ENCODE measurements at places on chromosomes 4 and X.

DNA sequence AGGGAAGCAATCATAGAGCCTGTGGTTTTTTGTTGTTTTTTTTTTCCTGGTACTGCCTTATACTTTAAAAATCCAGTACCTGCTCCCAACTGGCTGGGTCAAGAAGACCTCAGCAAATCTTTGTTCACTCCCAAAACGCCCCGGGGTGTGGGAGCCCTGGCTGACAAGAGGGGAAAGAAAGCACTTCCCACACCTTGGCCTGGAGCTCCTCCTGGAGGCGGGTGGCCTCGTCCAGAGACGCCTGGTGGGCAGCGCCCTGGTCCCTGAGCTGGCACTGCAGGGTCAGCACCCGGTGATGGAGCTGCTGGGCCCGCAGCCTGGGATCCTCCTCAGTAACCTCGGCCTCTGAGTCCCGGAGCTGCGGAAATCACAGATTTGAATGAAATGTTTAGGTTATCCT is 38.2 kb downstream of the C4orf50 start:
- peak; percentile 38 for DNase-seq

GRCh38 chrX:41670112-41670511 is 18.7 kb upstream of the GPR34 start:
- DNase-seq = no peak

DNA sequence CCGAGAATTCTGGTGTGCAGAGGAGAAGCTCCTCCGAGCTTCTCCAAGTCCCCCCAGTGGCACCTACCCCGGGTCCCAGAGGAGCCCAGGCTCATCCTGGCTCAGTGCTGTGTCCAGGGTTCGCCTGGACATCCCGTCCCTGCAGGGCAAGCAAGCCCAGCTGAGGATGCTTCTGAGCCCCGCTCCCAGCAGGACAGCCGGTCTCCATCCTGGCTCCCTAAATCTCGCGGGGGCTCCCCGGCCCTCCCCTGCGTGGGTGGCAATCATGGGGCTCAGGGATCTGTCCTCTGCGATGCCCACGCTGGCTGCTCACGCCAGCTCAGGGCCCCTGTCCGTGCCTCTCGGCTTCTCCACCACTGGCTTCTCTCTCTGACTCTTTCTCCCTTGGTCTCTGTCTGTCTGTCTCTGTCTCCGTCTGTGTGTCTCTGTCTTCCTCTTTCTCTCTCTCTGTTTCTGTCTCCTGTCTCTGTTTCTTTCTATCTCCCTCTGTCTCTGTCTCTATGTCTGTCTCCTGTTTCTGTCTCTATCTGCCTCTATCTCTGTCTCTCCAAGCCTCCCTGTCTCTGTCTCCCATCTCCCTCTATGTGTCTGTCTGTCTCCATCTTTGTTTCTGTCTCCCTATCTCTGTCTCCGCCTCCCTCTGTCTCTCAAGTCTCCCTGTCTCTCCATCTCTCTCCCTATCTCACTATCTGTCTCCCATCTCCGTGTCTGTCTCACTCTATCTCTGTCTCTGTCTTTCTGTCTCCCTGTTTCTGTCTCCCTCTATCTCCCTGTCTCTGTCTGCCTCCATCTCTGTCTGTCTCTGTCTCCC is 27.8 kb upstream of the SLC25A6 start:
- no peak for DNase-seq

DNA sequence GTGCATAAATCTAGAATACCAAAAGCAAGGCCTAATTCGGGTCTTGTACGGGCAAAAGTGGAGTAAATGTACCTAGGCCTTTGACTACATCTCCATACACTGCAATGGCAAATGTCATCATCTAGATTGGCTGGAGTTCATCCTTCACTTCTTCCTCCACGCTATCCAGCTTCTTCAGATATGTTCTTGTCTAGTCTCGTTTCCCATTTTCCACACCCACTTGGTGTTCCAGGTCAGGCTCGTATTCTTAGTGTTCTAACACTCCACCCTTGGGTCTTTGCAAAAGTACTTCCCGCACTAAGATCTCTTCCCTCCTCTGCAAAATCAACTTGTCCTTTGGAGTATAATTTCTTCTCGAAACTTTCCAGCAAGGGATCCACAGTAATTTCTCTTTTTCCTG is 1.4 kb downstream of the COQ2 start:
- no peak for DNase-seq

GRCh38 chr4:15054541-15054940 is 52.3 kb downstream of the CPEB2 start:
- no peak for DNase-seq

DNA sequence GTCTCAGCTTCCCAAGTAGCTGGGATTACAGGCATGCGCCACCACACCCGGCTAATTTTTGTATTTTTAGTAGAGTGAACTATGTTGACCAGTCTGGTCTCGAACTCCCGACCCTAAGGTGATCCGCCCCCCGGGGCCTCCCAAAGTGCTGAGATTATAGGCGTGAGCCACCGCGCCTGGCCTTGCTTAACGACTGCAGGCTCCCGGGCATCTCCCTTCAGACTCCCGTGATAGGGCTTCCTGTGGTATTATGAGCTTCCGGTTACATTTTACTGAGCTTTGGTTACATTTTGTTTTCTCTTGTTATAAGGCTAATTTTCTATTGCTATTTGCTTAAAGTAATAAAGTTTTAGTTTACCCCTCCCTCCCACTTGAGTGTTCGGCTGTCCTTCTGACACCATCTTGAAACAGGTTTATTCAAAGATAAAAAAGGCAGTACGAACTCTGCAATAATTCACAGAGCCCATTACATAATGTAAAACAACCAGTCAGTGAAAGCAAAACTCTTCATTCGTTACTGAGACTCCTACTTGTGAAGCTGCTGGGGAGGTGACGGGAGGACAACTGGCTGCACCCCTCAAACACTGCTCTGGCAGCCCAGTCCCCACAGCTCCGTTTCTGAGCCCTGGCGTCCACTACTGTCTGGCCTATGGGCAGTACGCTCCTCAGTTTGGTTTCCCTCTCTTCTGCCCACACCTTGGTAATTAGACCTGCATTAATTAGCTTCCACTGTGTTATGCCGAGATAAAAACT is 795.7 kb upstream of the SLIT2 start:
- peak; percentile 18 for DNase-seq

DNA sequence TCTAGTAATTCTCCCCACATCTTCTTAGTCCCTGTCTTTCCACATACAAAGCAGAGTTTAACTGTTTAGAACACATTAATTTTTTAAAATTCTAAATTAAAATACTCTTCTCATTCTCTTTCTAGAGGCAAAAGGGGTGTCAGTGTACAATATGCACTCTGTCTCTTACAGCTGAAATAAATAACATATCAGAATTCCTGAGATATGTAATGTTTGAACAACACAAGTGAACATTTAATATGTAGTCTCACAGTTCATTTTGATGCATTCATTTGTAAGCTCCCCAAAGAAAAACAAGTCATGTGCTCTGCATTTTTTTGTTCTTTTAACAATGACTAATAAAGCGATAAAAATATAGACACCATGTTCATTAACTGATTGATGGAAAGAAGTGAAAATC is 19.7 kb upstream of the SULT1B1 start:
- no peak for DNase-seq

- DNase-seq = no peak
Observed at GRCh38 chr4:184032091-184032490, 127.0 kb downstream of the STOX2 start.

- no peak for DNase-seq
Observed at GRCh38 chrX:143634309-143634662, 1.6 kb downstream of the SLITRK4 start.
